Epithelial cell of alveolus of lung (primary cell): ENCODE measurements at places on chromosomes 6 and 20. TPM values are rescaled to one million over a fixed set of nuclear protein-coding genes. Genes with fewer than 3 reads are reported as not detected.

The WFDC12 gene
- total RNA-seq = not detected in 2 replicates

The GPLD1 gene
- total RNA-seq = 0.26 TPM in 1 of 2 replicates, not detected in the other

The ENPP1 gene
- 3.6 and 5.2 TPM in 2 replicates for total RNA-seq

The NUP43 gene
- total RNA-seq = 19.6 and 21.3 TPM in 2 replicates

The ZC2HC1B gene
- total RNA-seq = not detected in 2 replicates

The SPTLC3 gene
- 2.1 and 2.4 TPM in 2 replicates for total RNA-seq

The IL17F gene
- total RNA-seq = not detected in 2 replicates
